ENCODE measurements at places on chromosomes 2 and 18.

DNA sequence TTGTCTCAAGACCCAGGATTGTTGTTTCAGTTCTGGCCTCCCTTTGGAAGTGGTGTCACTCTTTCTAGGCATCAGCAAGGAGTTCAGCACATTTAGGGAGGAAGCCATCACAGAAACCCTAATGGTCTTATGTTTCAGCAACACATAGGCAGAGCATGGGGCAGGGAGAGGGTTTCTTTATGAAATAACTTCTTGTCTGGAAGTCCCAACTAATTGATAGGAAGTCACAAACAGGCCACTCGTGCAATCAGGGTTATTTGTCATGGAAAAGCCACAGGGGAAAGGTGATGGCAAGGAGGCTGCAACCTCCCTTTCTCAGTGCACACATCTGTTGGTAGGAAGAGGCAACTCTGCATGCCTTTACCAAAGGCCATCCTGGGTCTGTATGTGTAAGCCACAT lies 103.0 kb downstream of the BCL11A start:
- no peak for DNase-seq

DNA sequence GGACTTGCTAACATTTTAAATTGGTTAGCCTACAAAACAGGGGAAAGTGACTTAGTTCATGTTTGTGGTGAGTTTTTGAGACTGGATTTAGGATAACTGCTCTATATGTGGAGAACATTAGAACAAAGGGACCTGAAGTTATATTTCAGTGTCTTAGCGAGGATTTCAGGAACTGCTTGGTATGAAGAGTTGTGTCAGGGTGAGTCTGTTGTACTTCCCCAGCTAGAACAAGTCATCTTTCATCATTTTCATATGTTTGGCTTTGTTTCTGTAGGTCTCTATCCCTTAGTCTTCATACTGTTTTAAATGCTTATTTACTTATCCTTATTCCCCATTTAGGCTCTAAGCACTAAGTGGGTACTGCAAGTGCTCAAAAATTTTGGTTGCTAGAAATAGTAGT lies 41.9 kb downstream of the KCMF1 start:
- DNase-seq: no peak

DNA sequence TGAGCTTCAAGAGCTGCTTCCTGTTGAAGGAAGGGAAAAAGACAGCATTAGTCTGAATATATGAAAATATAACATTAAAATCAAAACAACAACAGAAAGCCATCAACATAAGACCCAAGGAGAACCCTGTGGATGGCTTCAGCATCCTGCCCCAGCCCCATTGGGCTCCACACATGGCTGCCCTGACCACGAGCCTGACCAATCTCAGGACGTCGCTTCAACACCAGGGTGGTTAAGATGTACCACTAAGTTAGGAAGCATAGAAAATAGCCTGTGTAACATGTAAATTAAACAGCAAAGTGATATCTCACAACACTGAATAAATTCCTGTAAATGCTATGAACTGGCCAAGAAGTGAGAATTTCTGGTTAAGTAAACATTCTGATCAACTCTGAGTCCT lies 77.2 kb upstream of the CD226 start:
- DNase-seq: no peak

- DNase-seq: no peak
These were observed 22.1 kb upstream of the OSR1 start for GRCh38 chr2:19380532-19380931.
